Activated CD4-positive, alpha-beta T cell treated with anti-CD3 and anti-CD28 coated beads, Interleukin-2, amount 50 U/mL, for 1 hour (primary cell): ENCODE measurements at places on chromosomes 1 and 21.

DNA sequence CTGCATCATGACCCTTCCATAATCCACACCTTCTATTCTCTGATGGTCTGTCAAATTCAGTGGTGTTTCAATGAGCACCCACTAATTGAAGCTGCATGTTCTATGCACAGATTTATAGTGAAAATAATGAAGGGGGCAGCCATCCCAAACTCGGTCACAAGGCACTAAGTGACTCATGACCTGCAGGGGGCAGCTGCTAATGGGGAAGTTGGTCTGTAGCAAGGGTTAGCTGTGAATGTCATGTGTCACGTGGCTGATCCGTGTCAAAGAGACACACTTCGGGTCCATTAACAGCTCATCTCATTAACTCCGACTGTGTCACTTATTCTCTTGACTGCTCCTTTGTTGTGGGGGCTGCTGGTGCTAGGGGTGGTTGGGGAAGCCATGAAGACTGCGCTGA, 306.6 kb downstream of the PCP4 start:
- no peak for DNase-seq

- no peak for DNase-seq
These were observed 167.2 kb upstream of the IRF2BP2 start for GRCh38 chr1:234776876-234777855.

DNA sequence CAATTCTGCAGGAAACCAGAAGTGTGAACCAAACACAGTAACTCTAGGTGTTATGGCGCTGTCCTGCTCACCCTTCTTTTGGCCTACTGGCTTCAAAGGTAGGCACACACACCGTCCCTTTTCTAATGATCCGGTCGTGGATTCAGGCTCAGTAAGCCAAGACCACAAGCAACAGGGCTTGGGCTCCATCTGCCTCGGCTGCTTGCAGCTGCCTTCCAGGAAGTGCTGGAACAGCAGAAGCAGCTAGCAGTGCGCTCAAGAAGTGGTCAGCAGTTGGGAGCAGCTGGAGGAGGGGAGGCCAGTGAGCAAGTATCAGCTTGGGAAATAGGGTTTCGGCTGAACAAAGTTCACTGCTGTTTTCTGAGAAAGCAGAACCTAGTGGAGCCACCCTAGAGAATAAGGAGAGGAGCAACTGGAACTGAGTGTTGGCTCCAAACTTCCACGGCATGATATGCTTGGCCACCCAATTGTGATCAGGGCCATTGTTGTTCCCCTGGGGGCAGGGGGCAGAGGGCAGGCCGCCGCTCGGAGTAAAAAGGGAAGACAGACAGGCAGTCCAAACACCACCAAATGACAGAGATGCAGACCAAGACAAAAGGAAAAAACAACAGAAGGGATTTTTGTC, 173.4 kb downstream of the TOMM20 start:
- DNase-seq: no peak

- peak; percentile 99 for DNase-seq
These were observed 14.8 kb upstream of the BTG2 start for GRCh38 chr1:203290261-203291089.

GRCh38 chr1:183983371-183984105, 54.0 kb downstream of the COLGALT2 start:
- DNase-seq: no peak

DNA sequence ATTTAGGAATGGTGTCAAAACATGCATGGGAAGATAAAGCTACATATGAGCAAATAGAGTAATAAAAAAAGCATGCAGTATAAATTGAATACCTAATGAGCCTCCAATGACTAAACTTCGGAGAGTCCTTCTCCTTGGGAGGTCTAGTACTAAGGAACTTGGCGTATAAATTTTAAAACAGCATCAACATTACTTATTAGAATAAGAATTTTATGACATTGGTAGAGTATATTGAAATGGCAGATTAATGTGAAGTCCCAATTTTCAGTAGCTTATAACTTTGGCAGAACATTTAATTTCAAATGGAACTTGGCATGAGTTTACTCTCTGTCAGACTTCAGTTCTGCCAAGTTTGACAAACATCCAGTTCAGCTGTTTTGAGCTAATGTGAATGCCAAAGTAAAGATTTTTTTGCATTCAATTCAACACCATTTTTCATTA, 104.7 kb upstream of the RGS18 start:
- DNase-seq: no peak

DNA sequence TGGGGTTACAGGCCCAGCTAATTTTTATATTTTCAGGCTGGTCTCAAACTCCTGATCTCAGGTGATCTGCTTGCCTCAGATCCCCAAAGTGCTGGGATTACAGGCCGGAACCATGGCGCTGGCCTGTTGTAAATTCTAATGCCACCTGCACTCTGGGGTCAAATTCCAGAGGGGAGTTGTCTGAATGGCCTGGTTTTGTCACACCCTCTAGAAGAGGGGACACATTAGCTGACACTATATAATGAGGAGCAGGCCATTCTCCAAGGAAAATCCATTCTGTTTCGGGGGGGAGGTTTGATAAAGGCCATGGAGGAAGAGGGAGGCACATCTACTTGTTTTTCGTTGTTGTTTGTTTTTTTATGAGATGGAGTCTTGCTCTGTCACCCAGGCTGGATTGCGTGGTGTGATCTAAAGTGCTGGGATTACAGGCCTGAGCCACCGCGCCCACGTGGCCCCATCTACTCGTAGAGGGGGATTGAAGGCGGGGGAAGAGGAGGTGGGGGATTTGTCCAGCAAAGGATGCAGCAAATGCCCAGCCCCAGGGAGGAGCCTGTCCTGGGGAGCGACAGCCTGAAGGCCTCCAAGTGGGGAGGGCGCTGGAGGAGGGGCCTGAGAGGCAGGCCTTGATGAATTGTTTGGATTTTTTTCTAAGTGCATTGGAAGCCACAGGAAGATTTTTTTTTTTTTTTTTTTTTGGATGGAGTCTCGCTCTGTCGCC, 78.4 kb upstream of the SLC45A1 start:
- no peak for DNase-seq

DNA sequence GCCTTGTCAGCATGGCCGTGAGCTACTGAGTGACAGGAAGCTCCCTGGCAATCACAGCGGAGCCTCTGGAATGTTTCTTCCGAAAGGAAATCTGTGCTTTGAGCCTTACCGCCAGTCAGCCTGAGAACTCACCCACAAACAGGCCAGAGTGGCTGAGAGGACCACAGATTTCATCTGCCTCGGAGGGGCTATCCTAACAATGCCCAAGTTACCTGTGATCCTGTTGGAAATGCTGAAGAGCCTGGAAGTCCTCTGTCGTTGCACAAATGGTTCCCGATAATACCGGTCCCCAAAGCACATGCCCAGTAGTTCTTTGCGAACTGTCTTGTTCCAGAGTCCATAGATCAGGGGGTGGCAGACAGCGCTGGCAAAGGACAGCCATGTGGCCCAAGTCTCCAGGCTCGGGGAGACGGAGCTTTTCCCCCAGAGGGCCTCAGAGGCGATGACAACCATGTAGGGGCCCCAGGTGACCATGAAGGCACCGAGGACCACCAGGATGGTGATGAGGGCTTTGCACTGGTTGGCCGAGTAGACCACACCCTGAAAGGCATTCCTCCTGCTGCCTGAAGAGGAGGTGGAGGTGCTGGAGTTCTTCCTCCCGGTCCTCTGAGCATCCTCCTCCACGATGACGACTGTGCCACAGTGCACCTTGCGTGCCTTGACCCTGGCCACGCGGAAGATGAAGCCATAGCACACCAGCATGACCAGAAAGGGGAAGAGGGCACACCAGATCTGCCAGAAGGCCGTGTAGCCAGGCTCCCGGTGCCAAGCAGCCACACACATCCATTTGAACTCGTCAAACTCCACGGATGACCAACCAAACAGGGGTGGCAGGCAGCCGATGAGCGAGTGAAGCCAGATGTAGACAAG, 40.2 kb downstream of the GPR161 start:
- DNase-seq: no peak

GRCh38 chr21:45356251-45356650, 48.7 kb upstream of the COL18A1 start:
- no peak for DNase-seq

GRCh38 chr1:44798481-44799365, 1.5 kb upstream of the PLK3 start:
- no peak for DNase-seq

DNA sequence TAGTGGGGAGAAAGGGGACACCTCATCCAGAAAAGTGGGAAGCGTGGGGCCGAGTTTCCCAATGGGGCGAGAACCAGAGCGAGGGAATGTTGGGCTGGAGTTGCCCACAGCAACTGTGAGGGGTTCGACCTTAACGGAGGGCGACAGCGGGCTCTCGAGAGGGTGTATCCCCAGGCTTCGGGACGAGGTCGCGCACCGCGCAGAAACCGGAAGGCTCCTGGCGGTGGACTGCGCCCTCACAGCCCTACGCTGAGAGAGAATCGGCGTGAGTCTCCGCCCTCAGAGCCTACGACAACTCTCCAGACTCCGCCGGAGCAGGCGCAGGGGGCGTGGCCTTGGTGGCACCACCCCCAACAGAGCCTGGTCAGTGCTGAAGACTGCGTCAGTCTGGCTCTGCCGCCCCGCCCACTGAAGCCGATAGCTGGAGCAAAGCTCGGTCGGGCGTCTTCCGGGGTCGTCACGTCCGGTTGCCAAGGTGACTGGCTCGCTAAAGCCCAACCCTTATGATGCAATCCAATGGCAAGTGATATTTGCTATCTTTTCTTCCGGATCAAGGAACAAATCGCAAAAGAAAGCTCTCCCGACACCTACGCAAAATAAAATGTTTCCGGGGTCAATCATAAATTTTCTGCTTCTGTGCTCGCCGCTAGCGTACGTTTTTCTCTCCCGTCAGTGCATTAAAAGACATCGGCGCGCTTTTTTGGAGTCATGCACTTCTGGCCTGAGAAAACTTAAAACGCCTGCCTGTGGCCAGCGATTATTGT, at the start of gene LRIF1:
TSS of gene LRIF1 (minus strand) at position 232 of the 764 bp plus-strand sequence. CDS start 234 bp downstream, outside the sequence.
- DNase-seq: peak; percentile 100

DNA sequence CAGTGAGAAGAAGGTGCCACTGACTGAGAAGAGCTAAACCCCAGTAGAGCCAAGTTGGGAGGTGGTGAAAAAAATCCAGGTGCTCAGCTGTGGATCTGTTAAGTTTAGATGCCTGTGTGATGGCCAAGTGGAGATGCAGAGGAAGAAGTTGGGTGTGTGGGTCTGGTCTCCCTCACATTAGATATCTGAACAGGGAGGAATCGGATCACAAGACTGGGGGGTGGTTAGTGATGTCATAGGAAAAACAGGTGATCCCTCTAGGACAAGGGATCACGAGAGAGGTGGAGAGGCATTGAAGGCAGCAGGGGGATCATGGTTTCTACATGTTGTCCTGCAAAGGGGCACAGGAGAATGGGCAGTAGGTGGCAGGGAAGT, 22.6 kb downstream of the KCNK1 start:
- no peak for DNase-seq

DNA sequence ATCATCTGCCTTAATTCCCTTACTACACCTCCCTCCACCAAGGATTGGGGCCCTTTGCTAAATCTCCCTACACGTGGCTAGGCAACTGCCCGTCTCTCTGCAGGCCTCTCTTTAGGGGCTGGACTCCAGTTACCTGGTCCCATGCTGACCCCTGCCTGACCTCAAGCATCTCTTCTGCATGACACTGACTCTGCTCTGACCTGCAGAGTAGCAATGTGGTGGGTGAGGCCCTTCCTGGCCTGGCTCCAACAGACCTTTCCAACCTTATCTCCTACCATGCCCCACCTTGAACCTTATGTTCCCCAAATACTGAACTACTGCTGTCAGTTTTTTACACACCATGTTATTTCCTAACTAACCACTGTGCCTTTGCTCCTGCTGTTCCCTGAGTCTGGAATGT, 45.9 kb upstream of the EPS15 start:
- DNase-seq: no peak

DNA sequence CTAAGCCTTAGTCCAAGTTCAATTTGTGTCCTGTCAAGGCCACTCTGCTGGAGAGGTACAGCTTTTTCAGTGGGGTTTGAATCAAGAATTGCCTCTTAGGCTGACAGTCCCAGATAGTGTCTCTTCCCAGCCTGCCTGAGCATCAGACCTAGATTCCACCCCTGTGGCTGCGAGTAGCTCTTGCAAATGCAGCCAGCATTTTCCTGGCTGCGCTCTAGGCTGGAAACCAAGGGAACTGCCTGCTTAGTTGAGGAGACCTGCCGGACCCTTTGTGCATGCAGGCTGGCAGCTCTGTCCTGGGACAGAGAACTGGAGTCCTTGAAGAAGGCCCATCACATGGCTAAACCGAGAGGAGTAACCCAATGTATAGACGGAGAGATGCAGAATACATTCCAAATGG, 293.7 kb downstream of the PCP4 start:
- no peak for DNase-seq

DNA sequence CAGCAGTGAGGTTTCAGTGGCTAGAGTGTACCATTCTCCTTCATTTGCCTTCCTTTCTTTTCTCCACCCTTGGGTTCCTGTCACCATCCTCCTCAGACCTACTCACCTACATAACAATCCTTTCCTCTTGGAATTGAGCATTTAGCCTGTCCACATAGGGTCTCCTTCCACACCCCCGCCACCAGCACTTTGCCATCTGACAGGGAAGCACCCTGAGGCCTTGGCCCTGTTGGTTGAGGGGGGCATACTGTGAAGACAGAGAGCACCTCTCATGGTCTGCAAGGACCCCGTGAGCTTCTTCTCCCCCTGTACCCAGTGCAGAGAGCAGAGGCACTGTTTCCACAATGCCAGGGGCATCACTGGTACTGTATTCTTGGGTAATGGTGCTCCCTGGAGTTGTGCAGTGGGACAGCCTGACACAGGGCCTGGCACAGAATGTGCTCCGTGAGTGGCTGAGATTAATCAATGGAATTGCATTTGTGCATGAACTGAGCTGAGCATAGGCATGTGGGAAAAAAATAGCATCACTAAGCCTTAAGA, 14.9 kb upstream of the SLC5A9 start:
- no peak for DNase-seq

- no peak for DNase-seq
These were observed 264.7 kb downstream of the SPATA17 start for GRCh38 chr1:217895841-217896240.

DNA sequence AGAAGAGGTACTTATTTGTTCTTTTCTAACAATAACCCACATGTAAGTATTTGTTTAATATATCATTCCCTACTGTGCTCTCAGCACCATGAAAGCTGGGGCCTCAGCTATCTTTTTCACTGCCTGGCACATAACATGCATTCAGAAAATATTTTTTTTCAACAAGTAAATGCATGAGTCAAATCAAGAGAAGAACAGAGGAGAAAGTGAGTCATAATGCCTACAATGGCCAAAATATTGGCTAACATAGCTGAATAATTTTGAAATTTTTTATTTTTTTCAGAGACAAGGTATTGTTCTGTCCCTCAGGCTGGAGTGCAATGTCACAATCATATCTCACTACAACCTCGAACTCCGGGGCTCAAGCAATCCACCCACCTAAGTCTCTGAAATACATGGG, 252.2 kb upstream of the ADAMTS5 start:
- no peak for DNase-seq

- DNase-seq: no peak
These were observed 149.0 kb downstream of the IGSF21 start for GRCh38 chr1:18256282-18257235.

DNA sequence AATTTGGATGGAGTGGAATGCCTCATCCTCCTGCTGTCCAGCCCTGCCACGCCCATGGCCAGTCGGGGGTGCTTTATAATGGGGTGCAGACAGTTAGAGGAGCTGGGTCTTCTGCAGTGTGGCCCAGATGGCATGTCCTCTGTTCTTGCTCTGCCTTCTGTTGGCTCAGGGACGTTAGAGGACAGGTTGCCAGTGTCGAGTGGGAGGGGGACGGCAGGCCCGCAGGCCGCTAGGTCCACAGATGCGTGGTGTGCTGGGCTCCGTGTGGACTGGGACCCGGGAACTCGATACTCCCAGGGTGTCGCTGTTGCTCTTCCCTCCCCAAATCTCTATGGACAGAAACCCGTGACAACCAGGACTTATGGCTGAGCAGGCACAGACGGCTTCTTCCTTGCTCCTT, 33.3 kb downstream of the SIM2 start:
- DNase-seq: no peak

- no peak for DNase-seq
These were observed 45.4 kb downstream of the RPL5 start for GRCh38 chr1:92877081-92877711.
